Esophagus squamous epithelium (tissue), 5 donors: ENCODE measurements at places on chromosomes 1 and 21.

- DNase-seq, result no peak
Observed at GRCh38 chr1:221634606-221635005, 107.3 kb downstream of the DUSP10 start.

DNA sequence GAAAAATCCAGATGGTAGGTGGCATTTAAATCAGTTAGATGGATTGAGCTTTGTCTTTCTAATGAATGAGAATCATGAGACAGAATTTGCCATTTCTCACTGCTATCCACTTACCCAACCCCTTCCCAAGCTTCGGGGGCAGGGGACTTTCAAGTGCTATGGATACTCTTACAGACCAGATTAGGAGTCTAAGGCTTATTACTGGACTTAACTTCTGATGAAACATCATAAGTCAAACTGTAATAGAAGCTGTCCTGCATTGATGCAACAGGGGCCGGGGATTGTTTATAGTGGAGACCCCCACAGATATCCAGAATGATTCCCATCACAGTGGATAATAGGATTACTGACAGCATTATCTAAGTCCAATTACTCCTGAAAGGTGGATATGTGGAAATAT is 267.0 kb downstream of the NUF2 start:
- no peak for DNase-seq

DNA sequence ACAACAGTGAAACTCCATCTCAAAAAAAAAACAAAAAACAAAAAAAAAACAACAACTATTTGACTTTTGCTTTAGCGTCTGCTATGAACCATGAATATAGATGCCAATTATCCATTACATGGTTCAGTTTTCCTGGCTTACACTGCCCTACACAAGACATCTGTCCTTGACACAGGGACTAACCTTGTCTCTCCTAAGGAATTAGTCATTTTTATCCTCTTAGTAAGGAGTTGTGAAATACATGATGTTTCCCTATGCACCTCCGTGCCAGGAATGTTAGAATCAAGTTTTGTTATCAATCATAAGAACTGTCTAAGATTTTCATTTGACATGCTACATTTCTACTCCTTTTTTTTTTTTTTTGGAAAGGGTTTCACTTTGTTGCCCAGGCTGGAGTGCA is 241.8 kb downstream of the KIF26B start:
- DNase-seq, result no peak

DNA sequence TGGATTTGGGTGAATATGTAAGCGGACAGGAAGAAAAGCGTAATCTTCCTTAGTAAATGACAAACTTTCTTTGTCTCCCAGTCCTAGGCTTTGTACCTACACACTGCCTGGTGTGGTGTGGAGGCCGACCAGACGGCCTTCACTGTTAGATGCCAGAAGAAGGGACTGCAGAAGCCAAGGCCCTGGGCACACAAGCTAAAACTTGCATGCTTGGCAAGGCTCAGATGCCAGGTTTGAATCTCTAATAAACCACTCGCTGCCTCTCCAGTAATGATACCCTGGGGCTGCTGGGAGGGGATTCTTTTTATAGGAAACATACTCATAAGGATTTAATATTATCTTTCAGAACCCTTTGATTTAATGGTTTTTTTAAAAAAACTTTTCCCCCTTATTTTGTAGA is 263.8 kb downstream of the PTPRC start:
- no peak for DNase-seq
